Epithelial cell of alveolus of lung (primary cell): ENCODE measurements at places on chromosomes 6 and 20. TPM values are rescaled to one million over a fixed set of nuclear protein-coding genes. Genes with fewer than 3 reads are reported as not detected.

The ZNF334 gene
- 1.8 and 4.6 TPM in 2 replicates for total RNA-seq

The IMPG1 gene
- total RNA-seq: 0.26 TPM in 1 of 2 replicates, not detected in the other

The CST3 gene
- 801 and 827 TPM in 2 replicates for total RNA-seq

The DLK2 gene
- 1.0 and 1.8 TPM in 2 replicates for total RNA-seq

The BTN1A1 gene
- not detected in 2 replicates for total RNA-seq

The ADGRF5 gene
- 1.2 and 3.2 TPM in 2 replicates for total RNA-seq

The TPMT gene
- 3.6 and 13.2 TPM in 2 replicates for total RNA-seq

The IFT52 gene
- total RNA-seq: 18.6 and 29.5 TPM in 2 replicates

The GSTA3 gene
- total RNA-seq: not detected in 2 replicates

The BHLHE23 gene
- not detected in 2 replicates for total RNA-seq

The CLDN20 gene
- total RNA-seq: not detected in 2 replicates

The DACT2 gene
- 0.39 TPM in 1 of 2 replicates, not detected in the other for total RNA-seq

The GPR6 gene
- not detected in 2 replicates for total RNA-seq

The BMP5 gene
- 0.13 and 21.6 TPM in 2 replicates for total RNA-seq

The F13A1 gene
- 0.32 TPM in 1 of 2 replicates, not detected in the other for total RNA-seq

The HLA-DRA gene
- not detected in 2 replicates for total RNA-seq

The HCRTR2 gene
- total RNA-seq: not detected in 2 replicates

The ADAM33 gene
- total RNA-seq: 1.7 and 14.5 TPM in 2 replicates

The FAM217A gene
- total RNA-seq: not detected in 2 replicates

The COL21A1 gene
- total RNA-seq: 1.0 and 9.6 TPM in 2 replicates
